ENCODE measurements at places on chromosomes 3 and 15.

- no peak for DNase-seq
These were observed 30.5 kb upstream of the GALNT15 start for GRCh38 chr3:16143861-16144447.

GRCh38 chr15:77974098-77974414 lies 103.5 kb downstream of the TBC1D2B start:
- DNase-seq = no peak

DNA sequence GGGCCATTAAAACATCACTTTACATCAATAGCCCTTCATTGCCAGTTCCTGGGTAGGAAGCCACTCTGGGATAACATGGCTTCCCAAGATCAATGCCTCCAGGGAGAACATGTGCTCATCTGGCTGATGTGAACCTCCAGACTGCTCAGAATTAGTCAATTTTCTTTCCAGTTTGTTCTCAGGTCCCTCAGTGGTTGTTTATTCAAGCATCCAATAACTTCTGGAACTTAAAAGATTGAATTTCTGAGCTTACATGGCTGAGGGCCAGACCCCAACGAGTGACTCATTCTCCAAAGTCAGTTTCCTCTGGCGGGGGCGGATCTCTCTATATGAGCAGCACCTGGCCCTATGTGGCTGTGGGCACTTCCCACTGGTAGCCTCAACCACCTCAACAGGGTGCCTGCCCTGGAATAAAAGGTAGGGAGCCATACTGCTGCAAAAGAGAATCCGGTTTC lies 34.0 kb downstream of the LYZL4 start:
- DNase-seq = no peak

GRCh38 chr3:127552038-127552437 lies 38.5 kb downstream of the TPRA1 start:
- no peak for DNase-seq

- no peak for DNase-seq
These were observed 63.6 kb upstream of the ARL8B start for GRCh38 chr3:5058471-5058951.

DNA sequence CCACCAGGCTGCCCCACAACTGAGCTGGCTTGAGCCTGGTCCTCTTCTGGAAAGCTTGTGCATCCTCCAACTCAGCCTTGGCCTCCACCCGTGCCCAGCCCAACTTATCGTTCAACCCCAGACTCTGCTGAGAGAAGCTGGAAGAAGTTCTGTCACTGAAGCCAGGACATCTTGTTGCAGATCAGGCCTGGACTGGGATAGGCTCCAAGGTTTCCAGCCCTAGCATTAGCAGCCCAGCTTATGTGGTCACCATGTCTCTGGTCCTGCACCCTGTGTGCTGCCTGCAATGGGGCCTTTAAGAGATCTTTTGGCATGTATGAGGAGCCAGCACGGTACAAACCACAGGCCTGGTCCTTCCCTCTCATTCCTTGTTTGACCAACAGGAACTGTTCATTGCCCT lies 15.2 kb upstream of the CAMP start:
- no peak for DNase-seq

DNA sequence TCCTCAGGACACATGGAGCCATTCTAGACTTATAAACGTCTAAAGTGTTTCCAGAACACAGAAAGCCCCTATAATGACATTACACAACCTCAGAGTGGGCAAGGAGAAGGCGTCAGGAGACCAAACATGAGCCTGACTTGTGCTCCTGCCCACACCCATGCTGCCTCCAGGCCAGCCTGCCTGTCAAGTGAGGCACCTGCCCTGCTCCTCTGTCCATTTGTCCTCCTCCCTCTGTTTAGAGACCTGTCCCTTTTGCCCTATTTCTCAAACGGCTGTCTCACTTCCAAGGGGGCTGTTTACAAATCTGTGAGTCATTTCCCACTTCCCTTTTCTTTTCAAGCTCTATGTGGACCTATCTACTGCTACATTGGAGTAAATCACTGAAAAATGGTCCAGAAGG lies 21.0 kb downstream of the ZDHHC3 start:
- no peak for DNase-seq

- no peak for DNase-seq
These were observed 281.3 kb upstream of the TTC14 start for GRCh38 chr3:180320631-180321030.

Measured in Panc1 (cell line).